ENCODE measurements at places on chromosomes 3 and 15. TPM values are rescaled to one million over a fixed set of nuclear protein-coding genes. Genes with fewer than 3 reads are reported as not detected.
A peak's percentile ranks its signal among the peaks of the same experiment; 100 is the strongest.

DNA sequence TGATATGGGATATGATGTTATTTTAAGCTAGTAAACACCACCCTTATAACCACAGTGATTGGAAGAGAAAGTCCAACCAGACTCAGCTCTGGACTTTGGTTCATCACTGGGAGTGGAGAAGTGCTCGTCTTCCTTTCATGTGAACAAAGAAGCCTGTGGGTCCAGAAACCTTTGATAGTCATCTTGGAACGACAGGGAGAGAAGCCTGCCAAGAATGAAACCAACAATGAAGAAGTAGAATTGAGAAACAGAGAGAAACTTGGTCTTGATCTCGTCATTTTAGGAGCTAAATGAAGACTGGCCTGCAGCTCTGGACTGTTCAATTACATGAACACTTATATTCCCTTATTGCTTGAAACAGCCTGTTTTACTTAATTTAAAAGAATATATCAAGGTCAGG is 13.1 kb upstream of the SLC35G2 start:
- no peak for ATAC-seq

DNA sequence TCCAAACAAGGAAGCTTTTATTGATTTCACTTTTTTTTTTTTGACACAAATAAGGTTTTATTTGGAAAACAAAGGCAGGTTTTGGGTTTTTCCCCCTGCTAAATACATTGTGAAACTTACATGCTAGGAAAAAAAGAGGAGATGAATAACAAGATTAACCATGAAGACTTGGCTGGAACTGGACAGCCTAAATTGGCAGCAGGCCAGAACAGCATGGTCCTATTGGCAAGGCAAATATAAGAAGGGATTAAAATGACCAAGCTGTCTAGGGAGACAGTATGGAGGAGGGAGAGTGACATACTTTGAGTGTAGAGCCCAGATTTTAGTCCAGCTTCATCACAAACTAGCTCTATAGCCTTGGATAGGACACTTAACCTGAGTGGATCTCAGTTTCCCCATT is 63.9 kb upstream of the BBX start:
- ATAC-seq, result no peak

DNA sequence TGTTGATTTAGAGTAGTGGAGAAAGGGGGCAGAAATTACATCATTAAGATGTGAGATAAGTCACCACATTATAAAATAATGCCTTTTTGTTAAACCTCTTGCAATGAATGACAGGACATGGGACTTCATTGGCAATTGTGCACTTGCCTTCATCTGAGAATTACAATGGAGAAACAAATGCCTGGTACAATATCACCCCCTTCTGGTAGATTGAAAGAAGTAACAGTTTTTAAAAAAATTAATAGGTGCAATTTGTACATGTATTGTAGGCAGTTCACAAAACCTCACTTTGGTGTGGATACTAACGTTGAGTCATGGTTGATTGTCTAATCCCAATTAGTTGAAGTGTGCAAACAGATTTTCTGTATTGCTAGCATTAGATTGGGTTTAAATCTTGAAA is 4.6 kb upstream of the P2RY14 start:
- peak; percentile 79 for ATAC-seq

GRCh38 chr3:194543550-194543949 is 56.7 kb upstream of the ATP13A3 start:
- no peak for ATAC-seq

The CFAP44 gene
- 2.9 TPM for total RNA-seq

The GABRB3 gene
- 0.52 TPM for total RNA-seq

The PLA2G4E gene
- 18.1 TPM for total RNA-seq

The IL17RD gene
- 2.4 TPM for total RNA-seq
